Fibroblast of skin of left quadriceps (primary cell): ENCODE measurements at places on chromosomes 6 and 20.

GRCh38 chr20:59603176-59603575, 1.2 kb upstream of the PHACTR3 start:
- DNase-seq: no peak

DNA sequence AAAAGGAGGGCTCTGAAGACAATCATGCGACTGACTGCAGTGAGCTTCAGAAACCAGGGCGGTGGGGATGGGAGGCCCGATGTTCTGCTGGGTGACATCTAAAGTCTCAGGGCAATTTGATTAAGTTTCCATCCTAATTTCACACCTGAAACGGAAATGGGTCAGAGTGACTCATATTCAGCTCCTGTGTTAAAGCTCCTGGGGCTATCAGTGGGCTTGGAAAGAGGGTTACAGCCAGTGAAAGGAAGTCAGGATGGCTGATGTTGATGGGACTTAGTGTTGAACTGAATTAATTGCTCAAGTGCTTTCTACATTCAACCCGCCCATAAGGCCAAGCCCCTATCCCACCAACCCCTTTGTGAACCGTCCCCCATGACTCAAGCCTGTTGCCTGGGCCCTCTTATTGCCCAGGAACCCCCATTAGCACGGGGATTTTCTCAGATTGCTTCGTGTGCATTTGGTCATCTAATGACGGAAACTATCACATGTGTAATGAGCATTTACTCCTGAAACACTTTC, 47.1 kb upstream of the TBC1D7 start:
- DNase-seq: no peak

DNA sequence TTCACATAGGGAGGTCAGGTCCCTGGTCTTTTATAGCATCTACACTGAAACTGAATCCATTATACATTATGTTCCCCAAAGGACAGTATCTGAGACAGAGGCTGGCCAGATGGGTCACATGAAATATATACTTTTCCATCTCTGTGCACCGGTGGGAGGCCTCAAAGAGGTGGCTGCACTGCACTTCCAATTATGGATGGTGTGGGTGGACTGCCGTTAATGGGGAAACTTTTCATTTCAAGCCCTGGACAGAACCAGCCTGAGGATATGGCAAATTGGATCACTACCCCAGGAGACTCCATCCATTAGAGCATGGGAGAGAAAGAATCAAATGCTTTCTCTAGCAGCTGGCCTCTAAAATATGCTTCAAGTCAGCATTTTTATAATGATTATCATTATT, 280.5 kb upstream of the OPRM1 start:
- no peak for DNase-seq

DNA sequence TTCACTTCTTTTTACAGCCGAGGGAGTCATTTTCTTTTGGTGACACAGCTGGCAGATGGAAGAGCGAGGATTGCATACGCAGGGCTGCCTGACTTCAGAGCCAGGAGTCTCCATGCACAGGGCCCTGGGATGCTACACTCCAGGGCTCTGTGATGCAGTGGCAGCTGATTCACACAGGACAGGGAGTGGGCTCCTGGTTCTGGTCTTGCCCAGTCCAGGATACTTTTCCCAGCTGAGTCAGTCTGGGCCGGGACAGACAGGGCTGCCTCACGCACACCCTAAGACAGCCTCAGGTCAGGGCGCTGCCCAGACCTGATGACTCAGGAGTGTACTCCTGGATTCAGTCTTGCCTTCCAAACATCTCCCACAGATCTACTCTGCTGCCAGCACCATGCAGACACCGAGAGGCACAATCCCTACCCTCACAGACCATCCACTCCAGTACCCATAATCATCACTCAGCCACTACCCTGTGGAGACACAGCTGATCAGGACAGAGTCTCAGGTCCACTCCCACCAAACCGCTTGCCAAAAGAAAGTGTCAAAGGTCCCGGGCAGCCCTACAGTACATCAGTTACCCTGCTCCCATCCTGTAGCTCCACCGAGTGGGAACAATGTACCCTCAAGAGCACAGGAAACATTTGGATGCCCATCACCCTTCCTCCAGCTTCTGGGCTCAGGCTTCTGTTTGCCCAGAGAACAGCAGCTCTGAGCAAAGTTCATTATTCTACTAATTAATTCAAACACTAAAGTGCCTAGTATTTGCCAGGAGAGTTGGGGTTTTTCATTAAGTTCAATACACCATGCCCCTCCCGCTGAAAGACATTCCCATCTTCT, 11.5 kb downstream of the SDC4 start:
- no peak for DNase-seq

DNA sequence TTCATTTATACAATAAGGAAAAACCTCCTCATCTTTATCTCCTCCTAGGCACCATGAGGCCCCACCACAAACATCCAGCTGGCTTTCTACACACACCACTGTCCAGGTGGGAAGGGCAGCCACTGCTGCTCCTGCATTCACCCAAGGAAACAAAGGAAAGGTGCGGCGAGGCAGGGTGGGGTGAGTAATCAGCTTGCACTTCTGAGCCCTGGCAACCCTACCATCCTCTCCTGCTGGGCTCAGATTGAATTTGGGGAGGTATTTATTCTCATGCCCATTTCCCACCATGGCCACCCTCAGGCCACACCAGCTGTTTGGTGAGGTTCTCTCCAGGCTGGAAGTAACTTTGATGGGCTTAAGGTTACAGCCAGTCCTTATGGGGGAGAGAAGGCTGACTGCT, 31.2 kb upstream of the SPDEF start:
- DNase-seq: no peak

GRCh38 chr6:28486988-28487742, 28.4 kb downstream of the GPX6 start:
- DNase-seq: no peak

DNA sequence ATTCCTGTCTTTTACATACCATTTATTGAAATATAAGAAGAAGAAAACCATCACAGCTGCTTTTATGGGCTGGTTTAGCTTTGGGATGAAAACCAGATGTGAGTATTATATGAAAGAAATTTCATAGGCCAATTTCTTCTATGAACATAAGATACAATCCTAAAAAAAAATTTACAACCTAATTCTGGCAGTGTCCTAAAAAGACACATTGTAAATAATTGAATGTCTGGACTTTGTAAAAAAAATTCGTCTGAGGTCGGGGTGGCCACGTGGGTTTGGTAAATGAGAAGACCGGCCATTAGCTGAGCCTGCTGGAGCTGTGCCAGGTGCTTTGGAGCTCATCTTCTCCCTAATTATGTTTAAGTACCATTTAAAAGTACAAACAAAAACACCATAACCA, 26.8 kb downstream of the DACT2 start:
- no peak for DNase-seq

- DNase-seq: peak; percentile 71
Measured at GRCh38 chr6:153167061-153167891, 36.2 kb upstream of the RGS17 start.

GRCh38 chr6:16319813-16320532, 81.6 kb downstream of the GMPR start:
- peak; percentile 82 for DNase-seq

DNA sequence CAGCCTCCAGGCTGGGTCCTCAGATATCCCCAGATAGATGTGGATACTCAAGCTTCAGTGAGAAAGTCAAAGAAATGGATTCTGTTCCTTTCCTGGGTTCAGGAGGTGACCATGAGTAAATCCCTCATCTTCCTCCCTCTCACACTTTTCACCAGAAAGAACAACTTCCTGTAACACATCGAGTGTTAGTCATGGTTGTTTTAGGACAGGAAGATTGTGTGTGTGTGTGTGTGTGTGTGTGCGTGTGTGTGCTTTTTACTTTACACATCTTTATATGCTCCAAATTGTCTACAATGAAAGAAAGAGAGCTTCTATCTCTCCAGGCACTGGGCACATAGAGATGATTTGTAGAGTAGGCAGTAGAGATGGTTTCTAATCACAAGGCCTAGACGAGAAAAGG, 139.9 kb downstream of the TBXT start:
- DNase-seq: no peak

- DNase-seq: no peak
Measured at GRCh38 chr6:130390890-130391289, 25.1 kb downstream of the TMEM200A start.

DNA sequence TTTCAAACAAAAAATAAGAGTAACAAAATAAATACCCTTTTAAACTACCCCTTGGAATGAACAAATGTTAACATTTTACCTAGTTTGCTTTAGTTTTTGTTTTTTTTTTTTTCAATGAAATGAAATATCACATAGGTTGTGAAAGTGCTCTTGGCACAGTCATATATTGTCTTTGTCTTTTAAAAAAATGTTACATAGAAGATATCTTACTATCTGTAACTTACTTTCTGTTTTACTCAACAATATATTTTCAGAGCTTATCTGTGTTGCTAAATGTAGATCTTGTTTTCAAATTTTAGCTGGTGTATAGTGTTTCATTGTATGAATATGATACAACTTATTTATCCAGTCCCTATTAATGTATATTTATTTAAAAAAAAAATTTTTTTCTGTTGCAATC, 8.6 kb downstream of the CEP57L1 start:
- no peak for DNase-seq

GRCh38 chr6:136703331-136703865, 88.9 kb downstream of the MAP3K5 start:
- DNase-seq: no peak

DNA sequence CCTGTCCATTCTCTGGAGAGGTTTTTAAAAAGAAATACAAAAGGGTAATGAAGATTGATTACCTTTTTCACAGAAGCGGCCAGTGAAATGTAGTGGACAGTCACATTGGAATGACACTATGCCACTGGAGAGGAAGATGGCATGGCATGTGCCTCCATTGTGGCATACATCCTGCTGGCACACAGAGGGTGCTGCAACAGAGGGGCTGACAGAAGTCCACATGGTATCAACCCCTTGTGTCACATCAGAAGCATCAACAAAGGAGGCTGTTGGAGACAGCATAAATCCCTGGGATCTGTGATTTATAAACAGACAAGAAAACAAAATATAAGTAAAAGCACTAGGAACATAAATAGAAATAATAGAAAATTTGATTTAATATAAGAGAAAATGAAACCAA, 594.9 kb downstream of the PHF3 start:
- DNase-seq: no peak
